ENCODE measurements at places on chromosomes 5 and 9.

DNA sequence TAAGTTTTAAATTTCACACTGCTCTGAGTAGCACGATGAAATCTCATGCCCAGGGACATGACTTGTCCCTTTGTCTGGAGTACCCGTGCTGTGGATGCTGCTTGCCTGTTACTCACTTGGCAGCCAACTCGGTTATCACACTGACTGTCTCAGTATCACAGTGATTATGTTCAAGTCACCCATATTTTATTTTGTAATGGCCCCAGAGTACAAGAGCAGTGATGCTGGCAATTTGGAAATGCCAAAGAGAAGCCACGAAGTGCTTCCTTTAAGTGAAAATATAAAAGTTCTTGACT, 22.8 kb upstream of the SCGB3A2 start:
- DNase-seq: no peak

DNA sequence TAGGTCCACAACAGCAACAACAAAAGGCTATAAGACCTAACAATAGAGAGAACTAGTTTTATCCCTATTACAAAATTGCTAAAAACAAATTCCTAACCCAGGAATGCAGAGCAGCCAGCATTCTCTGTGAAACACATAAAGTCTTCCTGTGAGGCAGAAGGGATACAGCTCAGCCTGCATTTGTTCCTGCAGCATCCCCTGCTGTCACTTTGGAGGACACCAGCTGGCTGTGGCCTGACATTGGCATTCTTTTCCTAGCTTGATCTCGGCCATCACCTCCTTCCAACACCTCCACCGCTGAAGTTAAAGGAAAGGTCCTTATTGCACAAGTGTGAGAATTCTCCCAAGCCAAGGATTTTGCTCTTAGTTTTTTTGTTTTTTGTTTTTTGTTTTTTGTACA, 186.1 kb downstream of the SNCAIP start:
- DNase-seq: no peak

DNA sequence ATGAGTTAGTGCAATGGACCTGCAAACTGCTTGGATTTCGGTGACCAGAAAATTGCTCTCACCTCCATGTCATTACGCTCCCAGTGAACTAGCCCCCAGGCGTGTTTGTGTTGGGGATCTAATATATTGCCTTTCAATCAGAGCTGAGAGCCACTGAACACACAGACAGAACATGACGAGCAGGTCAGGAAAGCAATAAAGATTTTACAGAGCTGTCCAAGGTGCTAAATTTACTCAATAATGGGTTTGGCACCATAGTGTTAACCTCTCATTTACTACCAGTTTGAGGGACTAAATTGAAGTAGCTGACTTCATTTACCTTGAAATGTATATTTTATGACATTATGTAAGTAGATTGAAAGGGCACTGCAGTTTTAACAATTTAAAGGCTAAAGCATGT, 383.0 kb downstream of the EBF1 start:
- no peak for DNase-seq

GRCh38 chr5:40578501-40579451, 100.9 kb upstream of the PTGER4 start:
- DNase-seq: no peak

- no peak for DNase-seq
These were observed 18.6 kb upstream of the MOB3B start for GRCh38 chr9:27548055-27548741.

GRCh38 chr9:101333926-101334702, 50.7 kb downstream of the BAAT start:
- no peak for DNase-seq

Data from stimulated activated CD8-positive, alpha-beta memory T cell treated with anti-CD3 and anti-CD28 coated beads, Interleukin-7, amount 100 ng/mL, for 4 hours (primary cell).